ENCODE measurements at places on chromosomes 3 and 15.

- DNase-seq: no peak
Observed at GRCh38 chr15:95291898-95292472, 1038.5 kb upstream of the NR2F2 start.

DNA sequence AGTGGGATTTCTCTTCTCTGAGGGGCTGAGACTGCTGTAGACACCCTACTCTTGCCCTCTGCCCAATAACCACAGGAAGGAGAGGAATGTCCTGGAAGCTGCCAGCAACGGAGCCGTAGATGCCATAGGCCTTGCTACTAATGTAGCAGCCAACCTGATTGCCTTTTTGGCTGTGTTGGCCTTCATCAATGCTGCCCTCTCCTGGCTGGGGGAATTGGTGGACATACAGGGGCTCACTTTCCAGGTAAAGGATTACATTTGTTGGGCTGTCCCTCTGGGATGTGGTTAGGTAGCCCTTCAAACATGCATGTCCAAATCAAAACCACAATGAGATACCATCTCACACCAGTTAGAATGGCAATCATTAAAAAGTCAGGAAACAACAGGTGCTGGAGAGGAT is 16.1 kb downstream of the SLC28A2 start:
- DNase-seq: no peak

- DNase-seq: no peak
Observed at GRCh38 chr15:25060472-25060803, 105.7 kb downstream of the SNRPN start.

DNA sequence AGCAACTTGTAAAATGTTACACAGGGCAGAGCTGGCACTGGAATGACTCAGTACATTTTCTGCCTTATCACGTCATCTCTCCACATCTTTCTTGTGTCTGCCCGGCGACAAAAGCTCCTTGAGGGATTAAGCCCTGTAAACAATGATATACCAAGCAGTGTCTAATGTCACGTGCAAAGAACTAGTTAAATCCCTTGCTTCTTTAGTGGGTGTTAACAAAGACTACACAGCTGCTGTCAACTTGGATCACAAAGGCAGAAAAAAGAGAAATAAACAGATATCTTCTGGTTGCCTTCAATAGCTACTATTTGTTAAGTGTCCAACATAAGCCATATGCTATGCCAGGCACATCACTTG is 48.1 kb upstream of the FRMD4B start:
- DNase-seq: no peak

- no peak for DNase-seq
Observed at GRCh38 chr3:43268636-43269035, 17.7 kb upstream of the SNRK start.

- DNase-seq: no peak
Observed at GRCh38 chr3:174356596-174356995, 502.5 kb upstream of the NAALADL2 start.

DNA sequence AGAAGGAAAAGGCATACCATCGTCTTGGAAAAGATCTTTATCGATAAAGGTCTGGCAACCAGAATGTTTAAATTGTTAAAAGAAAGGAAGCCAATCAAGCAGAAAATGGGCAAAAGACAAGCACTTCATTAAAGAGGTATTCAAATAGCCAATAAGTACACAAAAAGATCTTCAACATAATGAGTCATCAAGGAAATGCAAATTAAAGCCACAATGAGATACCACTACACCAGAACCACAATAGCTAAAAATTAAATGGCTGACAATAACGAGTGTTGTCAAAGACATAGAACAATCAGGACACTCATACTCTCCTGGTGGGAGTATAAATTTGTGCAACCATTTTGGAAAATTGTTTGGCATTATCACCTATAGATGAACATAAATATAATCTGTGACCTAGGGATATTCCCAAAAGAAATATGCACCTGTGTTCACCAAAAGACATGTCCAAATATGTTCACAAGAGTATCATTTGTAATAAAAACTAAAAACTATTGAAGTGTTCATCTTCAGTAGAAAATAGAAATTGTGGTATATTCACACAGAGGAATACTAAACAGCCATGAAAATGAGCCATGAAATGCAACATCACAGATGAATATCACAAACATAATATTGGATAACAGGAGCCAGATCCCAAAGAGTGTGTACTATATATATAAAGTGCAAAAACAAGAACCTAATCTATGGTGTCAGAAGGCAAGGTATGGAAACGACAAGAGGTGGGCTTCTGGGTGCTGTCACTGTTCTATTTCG is 14.4 kb upstream of the BTBD1 start:
- DNase-seq: no peak

DNA sequence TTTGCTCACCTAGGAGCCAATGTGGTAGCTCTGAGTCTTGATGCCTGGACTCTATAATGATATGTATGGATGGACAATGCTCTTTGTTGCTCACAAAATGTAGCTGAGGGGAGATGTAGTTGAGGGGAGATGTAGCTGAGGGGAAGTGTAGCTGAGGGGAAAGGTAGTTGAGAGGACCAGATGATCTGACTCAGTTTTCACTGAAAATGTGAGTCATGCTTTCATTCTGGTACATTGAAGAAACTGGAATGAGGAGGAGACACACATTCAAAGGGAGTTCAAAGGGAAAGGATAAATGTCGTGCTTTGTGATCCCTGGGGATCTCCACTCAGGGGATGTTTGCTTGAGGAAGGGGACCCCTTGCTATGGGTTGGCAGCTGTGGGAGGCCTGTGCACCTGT is 302.9 kb upstream of the TRIM42 start:
- DNase-seq: no peak

GRCh38 chr15:66752078-66752477 is 50.0 kb downstream of the SMAD6 start:
- no peak for DNase-seq

DNA sequence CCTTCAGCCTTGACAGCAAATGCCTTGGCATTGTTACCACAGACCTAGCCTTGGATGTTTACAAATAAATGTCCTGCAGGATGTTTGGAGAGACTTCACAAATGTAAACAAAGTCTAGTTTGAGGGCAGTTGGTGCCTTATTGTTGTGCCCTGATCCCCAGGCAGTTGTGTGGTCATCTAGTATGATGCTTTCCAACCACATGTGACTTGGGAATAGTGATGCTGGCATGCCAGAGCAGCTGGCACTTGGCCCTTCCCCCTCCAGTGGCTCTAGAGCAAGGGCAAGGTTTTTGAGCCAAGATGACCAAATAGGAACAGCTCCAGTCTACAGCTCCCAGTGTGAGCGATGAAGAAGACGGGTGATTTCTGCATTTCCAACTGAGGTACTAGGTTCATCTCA is 258.2 kb downstream of the ADAMTS17 start:
- no peak for DNase-seq

DNA sequence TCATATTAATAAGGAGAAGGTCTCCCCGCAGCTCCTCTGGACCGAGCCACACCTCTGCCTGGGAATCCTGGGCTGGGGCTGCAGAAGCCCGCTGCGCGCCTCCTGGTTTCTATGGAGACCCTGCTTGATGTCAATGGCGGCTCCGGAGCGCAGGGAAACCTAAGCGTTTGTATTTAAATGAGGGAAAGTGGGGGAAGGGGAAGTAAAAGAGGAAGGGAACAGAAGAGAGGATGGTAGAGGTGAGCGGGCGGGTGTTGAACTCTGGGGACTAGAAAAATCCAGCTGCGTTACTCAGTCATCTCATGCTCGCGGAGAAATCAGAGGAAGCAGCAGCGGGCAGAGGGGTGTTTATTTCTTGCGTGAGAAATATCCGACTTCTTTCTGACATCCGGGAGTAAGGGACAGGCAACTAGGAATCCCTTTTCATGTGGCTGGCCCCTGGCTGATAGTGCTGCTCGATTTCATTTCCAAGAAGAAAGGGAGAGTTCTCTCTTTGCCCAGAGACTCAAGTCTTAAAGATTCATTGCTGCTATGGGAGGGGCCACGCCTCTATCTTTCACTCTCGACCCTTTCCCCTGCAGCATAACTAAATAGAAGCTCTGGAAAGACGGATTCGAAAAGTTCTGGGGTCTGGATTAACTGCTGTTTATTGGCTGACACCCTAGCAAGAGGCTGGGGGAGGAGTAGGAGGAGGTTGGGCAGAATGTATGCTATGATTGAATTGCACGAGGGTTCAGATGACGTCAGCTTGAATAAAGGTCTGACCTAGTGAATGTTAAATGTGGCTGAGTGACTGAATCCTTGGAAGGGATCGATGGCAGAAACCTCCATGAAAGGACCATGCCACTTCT is 110.5 kb upstream of the GAP43 start:
- no peak for DNase-seq

- no peak for DNase-seq
Observed at GRCh38 chr3:120425572-120426250, 25.1 kb downstream of the FSTL1 start.

DNA sequence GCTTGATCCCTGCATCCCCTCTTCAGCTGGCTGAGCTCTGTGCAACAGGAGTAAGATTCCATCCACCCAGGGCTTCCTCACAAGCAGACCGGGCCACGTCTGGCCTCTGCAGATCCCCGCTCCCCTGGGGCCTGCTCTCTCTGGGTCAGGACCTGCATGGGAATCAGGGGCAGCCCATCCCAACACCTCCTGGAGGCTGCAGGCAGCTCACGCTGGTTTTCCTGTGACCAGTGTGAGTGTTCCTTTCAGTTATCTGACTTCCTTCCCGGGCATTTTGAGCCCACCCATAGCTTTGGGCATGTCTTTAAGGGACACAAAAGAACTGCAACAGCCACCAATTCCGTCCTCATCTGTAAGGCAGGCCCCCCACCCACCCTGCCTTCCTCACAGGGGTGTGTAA is 16.3 kb downstream of the NUP210 start:
- DNase-seq: no peak

GRCh38 chr3:188686324-188686723 is 485.4 kb upstream of the TPRG1 start:
- DNase-seq: no peak

DNA sequence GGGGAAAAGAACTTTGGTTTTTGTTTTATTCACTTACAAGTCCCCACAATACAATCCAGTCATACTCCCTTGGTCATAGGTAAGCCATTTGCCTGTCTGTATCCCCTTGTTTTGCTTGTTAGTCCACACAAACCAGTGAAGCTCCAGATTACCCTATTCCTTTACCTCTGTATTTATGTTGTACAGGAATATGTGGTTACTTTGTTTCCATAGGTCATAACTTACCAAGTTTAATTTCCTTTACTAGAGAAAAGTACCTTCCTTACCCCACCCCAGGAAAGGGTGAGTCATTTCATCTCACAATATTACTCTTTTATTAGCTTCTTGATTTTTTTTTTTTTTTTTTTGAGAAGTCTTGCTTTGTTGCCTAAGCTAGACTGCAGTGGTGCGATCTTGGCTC is 113.4 kb upstream of the LRRFIP2 start:
- DNase-seq: no peak

All from stimulated activated CD8-positive, alpha-beta memory T cell treated with anti-CD3 and anti-CD28 coated beads, Interleukin-4, amount 100 ng/mL, for 24 hours (primary cell).